Calu3 (cell line): ENCODE measurements at places on chromosomes 4 and X. TPM values are rescaled to one million over a fixed set of nuclear protein-coding genes. Genes with fewer than 3 reads are reported as not detected.

- DNase-seq, result no peak
Measured at GRCh38 chr4:36872679-36873078, 371.9 kb upstream of the NWD2 start.

DNA sequence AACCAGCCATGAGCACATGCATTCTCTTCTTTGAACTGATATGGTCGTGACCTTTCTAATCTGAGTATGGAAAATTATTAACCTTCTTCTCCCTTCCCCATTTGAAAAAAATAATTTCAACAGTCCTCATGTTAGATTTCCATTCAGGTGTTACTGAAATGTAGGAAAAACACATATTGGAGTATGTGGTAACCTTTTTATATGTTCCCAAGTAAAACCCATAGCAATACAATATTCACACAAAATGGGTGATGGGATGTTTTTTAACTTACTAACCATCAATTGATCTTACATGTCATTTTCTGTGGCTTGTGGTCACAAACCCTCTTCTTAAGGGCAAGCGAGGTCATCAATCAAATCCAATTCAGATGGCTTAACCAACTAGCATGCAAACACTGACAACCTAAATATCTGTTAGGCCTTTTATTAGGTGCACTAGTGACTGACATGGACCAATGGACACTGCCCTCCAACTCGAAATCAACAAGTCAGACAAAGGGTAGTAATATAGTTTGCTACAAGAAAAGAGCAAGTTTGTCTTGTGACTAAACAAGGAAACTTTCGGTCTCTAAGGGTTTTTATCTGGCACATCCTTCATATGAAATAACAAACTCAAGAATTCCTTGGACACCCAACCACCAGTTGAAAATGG, 74.3 kb downstream of the CAMK2D start:
- no peak for DNase-seq

GRCh38 chr4:30720661-30721184, 554 bp downstream of the PCDH7 start:
- peak; percentile 12 for DNase-seq

JAKMIP1 gene
- total RNA-seq, result not detected in 2 replicates

GRCh38 chr4:2276581-2277325, 14.8 kb upstream of the MXD4 start:
- no peak for DNase-seq

NSG1 gene
- not detected in 2 replicates for total RNA-seq

SLC9A7 gene
- total RNA-seq, result 66.4 and 83.3 TPM in 2 replicates

CDX4 gene
- total RNA-seq, result not detected in 2 replicates

CPLX1 gene
- total RNA-seq, result 0.42 and 0.93 TPM in 2 replicates
